T follicular helper cell (primary cell): ENCODE measurements at places on chromosomes 2 and 18.
A peak's percentile ranks its signal among the peaks of the same experiment; 100 is the strongest.

- no peak for DNase-seq
These were observed 74.7 kb downstream of the SMAD7 start for GRCh38 chr18:48875942-48876511.

DNA sequence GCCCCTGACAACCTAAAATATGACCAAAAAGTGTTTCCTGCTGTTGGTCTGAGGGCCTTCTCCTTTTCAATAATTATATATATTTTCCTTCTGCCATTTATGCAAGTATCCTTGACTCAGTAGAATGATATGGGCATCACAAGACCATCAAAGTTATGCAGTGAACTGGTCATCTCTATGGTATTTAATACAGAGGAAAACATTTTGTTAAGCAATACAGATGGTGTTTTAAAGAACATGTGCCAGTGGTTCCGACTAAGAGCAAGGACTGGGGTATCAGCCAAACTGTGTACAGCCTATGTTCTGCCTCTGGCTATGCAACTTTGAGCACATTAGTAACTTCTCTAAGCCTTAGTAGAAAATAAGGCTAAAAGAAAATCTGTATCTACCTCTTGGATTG, 179.0 kb downstream of the TRABD2A start:
- DNase-seq = no peak

- no peak for DNase-seq
These were observed 843.3 kb downstream of the GALR1 start for GRCh38 chr18:78092901-78093300.

GRCh38 chr2:38394041-38394440, 17.0 kb upstream of the ATL2 start:
- DNase-seq = no peak

- DNase-seq = no peak
These were observed 425.5 kb upstream of the PKDCC start for GRCh38 chr2:41622301-41622700.

- DNase-seq = no peak
These were observed 295.6 kb downstream of the KIAA1328 start for GRCh38 chr18:37124516-37124915.

DNA sequence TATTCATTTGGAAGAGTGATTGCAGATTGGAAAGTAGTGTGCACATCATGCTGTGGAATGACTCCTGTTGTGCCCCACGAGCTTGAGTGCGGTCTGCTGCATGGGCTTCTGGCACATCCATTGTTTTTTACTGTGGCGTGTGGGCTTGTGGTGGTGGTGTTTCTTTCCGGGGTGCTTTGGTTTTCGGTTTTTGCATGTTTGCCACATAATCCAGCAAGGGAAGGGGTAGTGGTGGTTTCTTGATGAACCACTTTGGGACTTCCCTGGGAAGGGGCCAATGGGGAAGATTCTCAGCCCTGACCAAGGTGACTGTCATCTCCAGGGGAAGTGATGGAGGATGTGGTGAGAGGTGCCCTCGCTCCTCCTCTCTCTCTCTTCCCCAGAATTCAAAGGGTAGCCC, 57.0 kb downstream of the COA5 start:
- no peak for DNase-seq

DNA sequence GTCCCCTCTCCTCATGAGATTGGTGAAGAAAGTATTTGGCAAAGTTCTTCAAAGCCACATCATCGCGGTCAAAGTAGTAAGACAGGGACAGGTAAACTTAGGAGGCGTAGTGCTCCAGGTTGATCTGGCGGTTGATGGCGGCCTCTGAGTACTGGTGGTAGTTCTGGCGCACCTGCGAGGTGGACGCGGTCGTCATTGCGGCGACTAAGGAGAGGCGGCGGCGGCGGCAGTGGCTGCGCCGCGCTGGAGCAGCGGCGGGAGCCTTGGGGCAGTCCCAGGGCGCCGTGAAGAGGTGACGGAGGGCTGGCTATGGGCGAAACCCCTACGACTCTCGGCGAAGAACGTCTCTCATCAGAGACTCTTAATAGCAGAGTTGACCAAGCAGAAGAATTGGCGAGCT, 107.2 kb upstream of the UBE2E3 start:
- DNase-seq = no peak

- no peak for DNase-seq
These were observed 3.5 kb downstream of the KCNF1 start for GRCh38 chr2:10915236-10915635.

GRCh38 chr2:237408335-237409000, 5.5 kb downstream of the COL6A3 start:
- DNase-seq = no peak

- no peak for DNase-seq
These were observed 60.7 kb upstream of the ZNF532 start for GRCh38 chr18:58803978-58804377.

DNA sequence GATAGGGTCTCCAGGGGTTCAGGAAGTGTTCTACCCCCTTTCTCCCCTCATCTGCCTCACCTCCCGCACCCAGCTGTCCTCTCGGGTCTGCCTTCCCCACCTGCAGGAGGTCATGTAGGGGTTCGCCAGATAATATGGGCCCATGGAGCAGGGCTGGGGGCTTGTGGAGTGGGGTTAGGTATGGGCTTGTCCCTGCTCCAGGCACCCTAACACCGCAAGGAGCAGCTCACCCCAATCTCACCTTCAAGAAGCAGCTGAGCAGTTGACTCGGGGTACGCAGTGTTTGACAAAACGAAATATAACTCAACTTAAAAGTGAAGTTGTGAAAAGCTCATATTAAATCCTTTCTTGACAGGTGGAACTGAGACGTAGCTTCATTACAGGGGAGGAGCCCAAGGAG, 99.6 kb downstream of the CTIF start:
- no peak for DNase-seq

- DNase-seq = no peak
These were observed 810.9 kb downstream of the CPS1 start for GRCh38 chr2:211367293-211367692.

GRCh38 chr2:199739413-199740110, 111.4 kb downstream of the FTCDNL1 start:
- peak; percentile 33 for DNase-seq

- DNase-seq = peak; percentile 56
These were observed 8.8 kb downstream of the NFATC1 start for GRCh38 chr18:79404567-79404910.

- DNase-seq = no peak
These were observed 276.8 kb downstream of the RIT2 start for GRCh38 chr18:42838546-42839145.

GRCh38 chr2:230668184-230668938, 44.3 kb upstream of the CAB39 start:
- no peak for DNase-seq

GRCh38 chr2:219596954-219597551, 604 bp upstream of the STK11IP start:
- DNase-seq = no peak

- no peak for DNase-seq
These were observed 26.8 kb upstream of the DCC start for GRCh38 chr18:52313213-52313612.

DNA sequence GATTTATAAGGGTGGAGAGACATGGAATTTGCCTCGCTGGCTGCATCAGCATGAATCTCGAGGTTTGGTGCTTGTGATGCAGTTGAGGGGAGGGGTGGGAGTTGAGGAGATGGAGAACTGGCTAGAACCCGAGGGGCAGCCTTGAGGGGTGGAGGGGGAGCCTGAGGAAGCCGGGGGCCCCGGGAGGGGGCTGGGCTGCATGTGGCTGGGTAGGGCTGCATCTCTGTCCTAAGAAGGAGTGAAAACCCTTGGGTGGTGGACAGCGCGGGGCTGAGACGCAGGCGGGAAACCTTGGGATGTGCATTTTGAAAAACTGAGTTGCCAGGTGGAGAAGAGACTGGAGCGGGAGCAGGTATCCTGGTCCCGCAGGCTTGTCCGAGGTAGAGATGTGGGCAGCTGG, 64.2 kb downstream of the SNTG2 start:
- no peak for DNase-seq

DNA sequence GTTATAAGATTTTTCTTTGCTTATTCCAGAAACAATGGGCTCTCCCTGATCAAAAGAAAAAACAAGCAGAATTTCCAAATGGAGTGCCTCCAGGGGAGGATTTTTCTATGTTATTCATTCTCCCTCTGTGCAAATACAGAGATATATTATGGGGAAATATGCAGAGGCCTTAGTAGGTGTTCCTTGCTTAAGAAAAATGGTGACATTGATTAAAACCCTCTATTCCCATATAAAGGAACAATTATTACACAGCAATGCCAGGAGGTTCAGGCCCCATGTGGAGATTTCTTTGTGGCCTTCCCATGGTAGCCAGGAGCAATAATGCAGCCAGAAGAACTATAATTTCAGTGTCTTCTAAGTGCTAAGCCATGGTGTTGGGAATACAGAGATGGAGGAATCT, 255.9 kb upstream of the CXCR4 start:
- DNase-seq = no peak

- no peak for DNase-seq
These were observed 704 bp downstream of the ANKRD53 start for GRCh38 chr2:70979180-70979488.

DNA sequence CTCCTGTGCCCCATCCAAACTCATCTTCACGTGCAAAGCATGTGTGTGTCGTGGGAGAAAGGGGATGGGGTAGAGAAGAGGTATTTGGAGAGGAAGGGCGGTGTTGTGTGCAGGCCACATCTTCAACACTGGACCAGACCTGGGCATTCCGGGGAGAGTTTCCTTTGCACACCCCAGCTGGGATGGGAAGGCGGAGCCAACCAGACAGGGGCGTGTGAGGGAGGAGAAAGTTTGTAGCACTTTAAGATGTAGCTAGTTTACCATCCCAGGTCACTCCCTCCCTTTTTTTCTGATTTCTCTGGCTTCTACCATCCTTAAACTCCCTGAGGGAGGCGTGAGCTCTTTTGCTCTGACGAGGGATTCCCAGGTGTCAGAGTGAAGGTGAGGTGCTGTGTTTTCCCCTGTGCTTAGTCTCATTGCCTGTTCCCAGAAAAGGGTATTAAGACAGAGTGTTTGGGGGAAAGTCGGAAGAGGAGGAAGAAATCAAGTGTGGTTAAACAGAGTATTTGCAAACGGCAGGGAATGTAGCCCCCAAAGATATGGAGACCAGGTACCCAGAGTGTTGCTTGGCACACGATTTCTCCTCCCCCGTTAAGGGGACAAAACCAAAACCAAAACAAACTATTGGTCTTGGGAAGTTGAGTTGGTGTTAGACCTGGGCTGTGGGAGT, 1.6 kb downstream of the SETBP1 start:
- DNase-seq = no peak

- no peak for DNase-seq
These were observed 58.3 kb upstream of the PXDN start for GRCh38 chr2:1802469-1803216.

GRCh38 chr18:59271606-59272220, 1.5 kb downstream of the RAX start:
- no peak for DNase-seq

GRCh38 chr2:202014318-202014717, 19.3 kb upstream of the FZD7 start:
- DNase-seq = no peak

DNA sequence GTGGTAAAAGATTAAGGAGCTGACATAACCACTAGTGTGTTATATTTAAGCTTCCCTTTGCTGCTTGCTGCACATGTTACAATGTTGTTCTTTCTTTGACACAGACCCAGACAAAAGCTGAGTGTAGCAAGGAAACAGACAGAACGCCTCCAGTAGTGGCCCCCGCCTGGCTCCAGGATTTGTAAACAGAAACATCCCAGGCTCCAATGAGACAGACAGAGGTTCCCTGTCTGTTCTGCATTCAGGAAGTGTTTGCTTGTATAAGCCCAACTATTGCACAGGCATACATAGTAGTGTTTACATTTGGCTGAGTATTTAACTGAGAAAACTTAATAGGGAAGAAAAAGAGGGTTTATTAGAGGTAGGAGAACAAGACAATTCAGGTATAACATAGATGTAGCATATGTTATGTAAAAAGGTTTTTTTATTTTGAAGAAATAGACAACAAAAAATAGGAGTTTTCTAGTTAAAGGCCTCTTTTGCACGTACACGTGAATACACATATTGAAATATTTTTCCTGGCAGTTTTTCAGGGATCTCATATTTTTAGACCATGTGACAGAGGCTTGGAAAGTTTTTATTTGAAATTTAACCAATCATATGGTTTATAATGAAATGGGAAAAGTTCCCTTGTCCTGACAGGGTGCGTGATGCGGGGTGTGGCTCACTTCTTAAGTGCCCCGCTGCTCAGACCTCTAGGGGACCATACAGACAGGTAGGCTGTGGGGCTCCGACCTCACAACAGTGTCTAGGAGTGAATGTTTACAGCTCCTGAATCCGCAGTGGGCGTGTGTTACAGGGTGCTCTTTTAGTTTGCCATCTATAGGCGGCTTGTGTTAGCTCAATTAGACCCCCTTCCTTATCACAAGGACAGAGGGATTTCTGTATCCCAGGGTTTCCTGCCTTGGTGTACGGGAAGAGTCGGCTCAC, 118.4 kb downstream of the BMPR2 start:
- no peak for DNase-seq

DNA sequence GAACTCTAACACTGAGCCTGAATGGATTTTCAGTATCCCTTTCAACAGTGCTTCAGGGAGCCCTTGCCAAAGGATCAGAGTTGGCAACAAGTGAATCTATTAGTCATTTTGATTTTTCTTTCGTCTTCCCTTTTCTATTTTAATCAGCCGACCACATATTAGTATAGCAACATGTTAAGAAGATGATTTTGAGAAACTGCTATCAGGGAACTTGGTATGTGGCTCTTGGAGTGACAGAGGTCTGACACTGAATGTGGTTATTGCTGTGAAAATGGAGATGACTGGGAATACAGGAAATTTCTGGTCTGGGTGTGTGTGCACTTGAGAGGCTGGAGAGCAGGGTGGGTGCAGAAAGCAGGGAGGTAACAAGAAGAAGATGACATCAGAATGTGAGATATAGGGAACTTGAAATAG, 28.7 kb upstream of the IL1RL1 start:
- DNase-seq = no peak

DNA sequence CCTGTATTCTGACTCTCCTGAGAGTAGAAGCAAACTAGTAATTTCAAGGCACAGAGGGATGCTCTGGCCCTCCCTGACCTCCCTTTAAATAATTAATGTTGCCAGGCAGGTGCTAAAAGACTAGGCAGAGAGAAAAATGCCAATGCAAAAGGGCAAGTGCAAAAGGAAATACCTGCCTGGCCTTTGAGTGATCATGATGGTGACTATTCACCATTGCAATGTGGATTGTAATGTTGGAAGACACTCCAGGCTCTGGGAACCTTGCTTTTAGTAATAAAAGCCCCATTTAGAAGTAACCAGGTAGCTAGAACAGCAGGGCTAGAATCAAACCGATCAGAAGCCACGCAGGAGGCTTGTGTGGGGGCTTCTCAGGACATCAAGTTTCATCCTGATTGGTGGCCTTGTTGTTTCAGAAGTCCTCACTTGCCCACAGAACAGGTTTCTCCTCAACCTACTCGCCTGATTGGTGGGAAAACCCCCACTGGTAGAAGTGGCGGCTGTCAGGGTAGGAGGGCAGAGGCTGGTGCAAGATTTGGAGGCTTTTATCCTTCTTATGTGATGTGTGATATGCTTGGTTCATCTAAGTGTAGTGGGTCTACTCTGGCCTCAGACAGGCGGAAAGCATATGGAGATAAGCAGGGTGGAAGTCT, 16.0 kb upstream of the CHRNA1 start:
- no peak for DNase-seq

DNA sequence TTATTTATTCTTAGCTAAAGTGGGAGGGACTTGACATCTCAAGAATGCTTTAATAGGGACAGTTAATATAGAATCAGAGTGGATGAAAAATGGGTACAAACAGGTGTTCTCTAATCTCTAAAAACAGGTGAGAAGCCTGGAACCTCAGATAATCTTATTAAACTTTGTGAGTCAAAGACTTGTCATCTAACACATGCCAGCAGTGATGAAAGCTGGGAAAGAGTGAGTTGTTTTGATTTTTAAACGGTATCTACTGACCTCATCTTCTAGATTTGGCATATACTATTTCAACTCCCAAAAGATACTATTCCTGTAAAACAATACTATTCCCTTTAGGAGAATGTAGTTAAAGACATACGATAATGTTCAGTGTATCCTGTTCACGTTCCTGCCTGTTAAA, 103.4 kb downstream of the CCDC141 start:
- DNase-seq = no peak
